Adipocyte (in vitro differentiated cells): ENCODE measurements at places on chromosomes 1 and 21.
A peak's percentile ranks its signal among the peaks of the same experiment; 100 is the strongest.

DNA sequence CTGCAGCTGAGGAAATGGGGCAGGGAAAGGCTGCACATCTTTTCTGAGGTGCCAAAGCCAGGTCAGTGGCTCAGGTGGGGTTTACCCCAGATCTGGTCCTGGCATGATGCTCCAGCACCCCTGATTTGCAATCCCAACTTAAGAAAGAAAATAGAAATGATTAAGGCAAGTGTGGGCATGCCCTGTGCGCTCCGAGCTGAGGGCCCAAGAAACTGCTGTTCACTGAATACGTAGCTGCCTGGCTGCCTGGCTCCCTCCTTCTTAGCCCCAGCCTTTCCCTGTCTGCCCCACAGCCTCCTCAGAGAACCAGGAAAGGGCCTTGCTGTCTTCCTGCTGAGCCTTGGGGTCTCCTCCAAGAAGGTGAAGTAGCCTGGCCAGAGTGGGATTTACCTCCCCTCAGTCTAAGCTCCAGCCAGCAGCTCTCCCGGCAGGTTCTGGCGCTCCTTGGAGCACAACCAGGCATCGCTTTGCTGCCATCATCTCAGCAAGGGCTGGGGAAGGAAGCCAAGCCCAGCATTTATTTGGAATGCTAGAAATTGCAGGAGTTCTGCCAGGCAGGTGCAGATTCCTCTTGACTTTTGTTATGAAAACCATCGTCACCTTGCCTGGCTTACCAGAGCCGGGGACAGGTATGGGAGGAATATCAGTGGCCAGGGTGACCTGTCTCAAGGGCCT, 51.3 kb upstream of the SELENON start:
- DNase-seq, result no peak

- DNase-seq, result no peak
Measured at GRCh38 chr1:163063610-163064009, 5.6 kb upstream of the RGS4 start.

GRCh38 chr1:237287876-237288521, 246.0 kb downstream of the RYR2 start:
- no peak for DNase-seq

GRCh38 chr1:221315330-221315729, 426.6 kb downstream of the DUSP10 start:
- peak; percentile 83 for DNase-seq

DNA sequence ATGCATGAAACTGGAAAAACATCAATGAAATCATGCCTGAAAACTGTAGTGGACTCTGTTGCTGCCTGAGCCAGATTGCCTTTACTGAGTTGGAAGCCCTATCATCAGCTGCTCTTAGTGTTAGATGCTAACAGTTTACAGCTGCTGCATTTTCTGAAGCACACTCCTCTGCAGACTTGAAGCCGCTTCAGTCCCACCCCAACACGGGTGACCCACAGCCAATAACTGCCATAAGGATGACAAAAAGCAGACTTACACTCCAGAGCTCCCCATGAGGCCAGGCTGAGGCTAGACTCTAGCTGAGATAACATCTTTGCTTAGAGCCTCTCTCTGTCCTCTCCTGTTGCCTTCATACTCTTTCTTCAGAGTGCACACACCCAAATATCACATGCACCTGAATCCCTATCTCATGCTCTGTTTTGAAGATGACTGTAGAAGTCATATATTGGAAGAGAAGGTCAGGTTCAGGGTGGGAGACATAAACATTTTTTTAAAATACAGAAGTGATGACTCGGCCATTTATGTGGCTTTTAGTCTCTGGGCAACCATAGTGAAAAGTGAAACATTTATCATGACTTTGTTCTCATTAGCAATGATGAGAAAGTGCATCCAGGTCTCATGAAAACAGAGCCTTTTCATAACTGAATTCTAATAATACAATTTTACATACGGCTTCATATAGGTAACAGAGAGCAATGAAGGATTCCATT, 161.0 kb downstream of the KCNK2 start:
- DNase-seq, result no peak

DNA sequence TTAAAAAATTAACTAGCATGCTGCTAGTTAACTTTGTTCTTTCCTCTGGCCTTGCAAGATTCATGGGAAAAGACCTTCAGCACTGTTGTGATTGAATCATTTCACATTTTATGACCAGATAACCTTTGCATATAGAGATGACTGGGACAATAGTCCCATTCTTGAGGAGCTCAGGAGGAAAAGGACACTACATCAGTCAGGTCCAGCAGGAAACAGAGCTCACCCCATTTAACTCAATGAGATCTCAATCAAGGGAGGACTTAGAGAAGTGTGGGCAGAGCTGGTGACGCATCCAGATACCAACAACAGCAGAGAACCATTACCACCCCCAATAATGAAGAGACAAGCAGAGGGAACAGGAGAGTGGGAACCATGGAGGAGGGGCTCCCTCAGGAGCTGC, 109.4 kb upstream of the GUCA2B start:
- no peak for DNase-seq

DNA sequence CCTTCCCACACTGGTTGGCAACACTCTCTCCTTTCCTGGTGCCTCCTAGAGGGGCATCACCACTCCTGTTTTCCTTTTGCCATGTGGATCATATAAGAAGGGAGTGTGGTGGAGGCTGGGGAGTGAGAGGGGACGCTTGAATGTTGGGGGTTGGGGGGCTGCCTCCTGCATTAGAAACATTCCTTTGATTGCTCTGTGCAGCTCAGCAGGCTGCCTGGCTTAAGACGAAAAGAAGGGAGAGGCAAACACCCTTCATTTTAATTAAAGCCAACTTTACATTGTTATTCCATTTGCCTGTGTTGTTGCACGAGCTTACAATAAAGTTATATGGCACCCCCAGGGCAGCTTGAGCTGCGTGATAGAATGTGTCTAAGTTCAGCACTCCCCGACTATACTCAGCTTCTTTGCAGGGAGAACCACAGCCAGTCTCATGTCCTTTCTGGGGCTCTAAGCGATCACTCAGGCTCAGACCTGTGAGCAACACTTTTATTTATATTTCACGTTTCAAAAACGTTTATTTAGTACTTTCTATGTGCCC, 57.4 kb downstream of the FOXD2 start:
- DNase-seq, result no peak

DNA sequence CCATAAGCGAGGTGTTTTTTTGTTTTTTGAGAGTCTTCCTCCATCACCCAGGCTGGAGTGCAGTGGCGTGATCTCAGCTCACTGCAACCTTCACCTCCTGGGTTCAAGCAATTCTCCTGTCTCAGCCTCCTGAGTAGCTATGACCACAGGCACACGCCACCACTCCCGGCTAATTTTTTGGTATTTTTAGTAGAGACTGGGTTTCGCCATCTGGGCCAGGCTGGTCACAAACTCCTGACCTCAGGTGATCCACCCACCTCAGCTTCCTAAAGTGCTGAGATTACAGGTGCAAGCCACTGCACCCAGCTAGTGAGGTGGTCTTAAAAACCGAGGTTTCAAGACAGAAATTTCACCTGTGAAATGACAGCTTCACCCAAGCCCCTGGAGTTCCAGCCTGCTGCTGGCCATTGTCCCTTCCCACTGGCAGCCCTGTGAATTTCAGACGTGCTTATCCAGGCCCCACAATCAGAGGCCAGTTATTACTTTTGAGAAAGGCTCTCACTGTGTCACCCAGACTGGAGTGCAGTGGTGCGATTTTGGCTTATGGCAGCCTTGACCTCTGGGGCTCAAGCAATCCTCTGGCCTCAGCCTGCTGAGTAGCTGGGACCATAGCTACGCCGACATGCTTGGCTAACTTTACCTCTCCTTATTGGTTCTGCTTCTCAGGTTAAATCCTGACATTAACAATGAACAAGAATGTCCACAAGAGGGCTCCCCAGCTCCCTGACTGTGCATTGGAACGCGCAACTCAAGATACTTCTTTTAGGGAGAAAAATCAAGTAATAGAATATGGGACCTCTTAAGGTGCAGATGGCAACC, 19.4 kb downstream of the ENO1 start:
- peak; percentile 70 for DNase-seq

DNA sequence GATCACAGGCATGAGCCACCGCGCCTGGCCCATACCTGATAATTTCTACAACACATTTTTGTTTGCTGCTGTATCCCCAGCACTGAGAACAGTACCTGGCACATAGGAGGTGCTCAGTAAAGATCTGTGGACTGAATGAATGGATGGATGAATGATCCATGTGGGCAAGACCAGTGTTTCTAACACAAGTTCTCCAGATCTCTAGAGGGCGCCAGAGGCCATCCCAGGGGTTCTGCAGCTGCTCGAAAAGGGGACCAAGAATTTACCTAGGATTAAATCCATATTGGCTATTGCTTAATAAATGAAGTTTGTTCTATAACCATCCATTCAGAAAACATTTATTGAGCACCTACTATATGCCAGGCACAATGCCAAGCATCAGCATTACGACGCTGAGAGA, 167.7 kb downstream of the ACTL8 start:
- peak; percentile 30 for DNase-seq

DNA sequence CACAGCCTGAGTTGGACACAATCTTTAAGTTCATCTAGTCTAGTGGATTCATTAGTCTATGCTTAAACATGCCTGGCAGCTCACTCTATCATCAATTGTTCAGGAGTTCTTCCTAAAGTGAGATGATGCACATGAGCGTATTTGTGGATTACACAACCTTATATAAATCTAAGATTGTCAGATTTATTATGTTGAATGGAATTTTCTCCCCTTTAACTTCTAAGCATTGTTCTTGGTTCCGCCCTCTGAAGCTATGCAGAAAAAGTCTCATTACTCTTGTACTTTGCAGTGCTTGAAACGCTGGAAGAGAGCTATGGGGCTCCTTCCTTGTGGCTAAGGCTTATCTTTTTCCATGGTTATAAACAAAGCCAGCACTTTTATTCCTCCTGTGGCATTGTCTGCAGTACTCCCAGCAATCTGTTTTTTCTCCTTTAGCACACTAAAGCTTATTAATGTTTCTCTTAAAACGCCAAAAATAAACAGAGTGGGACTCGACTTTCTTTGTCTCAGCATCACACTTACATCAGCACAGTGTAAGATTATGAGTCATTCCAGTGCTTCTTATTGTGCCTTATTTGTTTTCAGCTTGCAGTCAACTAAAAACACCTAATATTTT, 316.8 kb upstream of the CAMK1G start:
- DNase-seq, result peak; percentile 1
